Upper lobe of left lung (tissue), 6 donors: ENCODE measurements at places on chromosomes 6 and 20. TPM values are rescaled to one million over a fixed set of nuclear protein-coding genes. Genes with fewer than 3 reads are reported as not detected.
A peak's percentile ranks its signal among the peaks of the same experiment; 100 is the strongest.

DNA sequence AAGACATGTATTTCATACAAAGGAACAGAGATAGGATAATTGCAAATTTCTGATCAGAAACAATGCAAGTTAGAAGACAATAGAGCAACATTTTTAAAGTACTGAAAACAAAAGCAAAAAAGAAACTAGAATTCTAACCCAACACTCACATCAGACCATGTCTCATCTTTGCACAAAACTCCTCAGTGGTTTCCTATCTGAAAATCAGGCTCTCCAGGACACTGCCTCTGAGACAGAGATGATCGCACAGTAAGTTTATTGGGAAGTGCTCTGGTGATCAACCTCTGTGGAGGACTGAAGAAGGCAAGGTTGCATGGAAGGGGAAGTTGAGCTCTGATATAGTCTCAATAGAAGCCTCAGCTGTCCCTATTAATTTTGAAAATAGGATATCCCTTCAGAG is 2.3 kb upstream of the TTBK1 start:
- no peak for DNase-seq

Gene DOK5
- total RNA-seq = not detected

Gene CST5
- not detected for total RNA-seq

Gene RSPO3
- 1.5 TPM for total RNA-seq

GRCh38 chr6:22119500-22119899 is 177.3 kb downstream of the PRL start:
- no peak for DNase-seq

- DNase-seq = no peak
Measured at GRCh38 chr6:35500782-35501181, 3.9 kb upstream of the TEAD3 start.

- no peak for DNase-seq
Measured at GRCh38 chr20:12270863-12271262, 353.2 kb downstream of the BTBD3 start.

GRCh38 chr20:618980-619379 is 8.9 kb upstream of the TCF15 start:
- DNase-seq = no peak

GRCh38 chr6:146542881-146543210 is 787 bp upstream of the RAB32 start:
- DNase-seq = no peak

Gene TM9SF4
- 26.7 TPM for total RNA-seq

- no peak for DNase-seq
Measured at GRCh38 chr20:4406627-4407026, 315.1 kb upstream of the PRND start.

DNA sequence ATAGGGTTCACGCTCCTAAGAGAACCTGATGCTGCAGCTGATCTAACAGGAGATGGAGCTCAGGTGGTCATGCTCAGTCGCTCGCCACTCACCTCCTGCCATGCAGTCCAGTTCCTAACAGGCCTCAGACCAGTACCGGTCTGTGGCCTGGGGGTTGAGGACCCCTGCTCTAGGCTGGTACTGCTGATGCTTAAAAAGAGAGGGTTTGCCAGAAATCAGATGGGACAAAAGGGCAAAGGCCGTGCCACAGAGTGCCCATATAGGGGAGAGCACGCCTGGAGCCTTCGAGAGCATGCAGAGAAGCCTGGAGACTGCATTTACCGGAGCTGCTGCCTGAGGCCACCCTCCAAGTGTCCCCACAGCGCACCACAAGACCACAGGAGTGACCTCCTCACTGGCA is 75.5 kb downstream of the PTPN1 start:
- DNase-seq = no peak

DNA sequence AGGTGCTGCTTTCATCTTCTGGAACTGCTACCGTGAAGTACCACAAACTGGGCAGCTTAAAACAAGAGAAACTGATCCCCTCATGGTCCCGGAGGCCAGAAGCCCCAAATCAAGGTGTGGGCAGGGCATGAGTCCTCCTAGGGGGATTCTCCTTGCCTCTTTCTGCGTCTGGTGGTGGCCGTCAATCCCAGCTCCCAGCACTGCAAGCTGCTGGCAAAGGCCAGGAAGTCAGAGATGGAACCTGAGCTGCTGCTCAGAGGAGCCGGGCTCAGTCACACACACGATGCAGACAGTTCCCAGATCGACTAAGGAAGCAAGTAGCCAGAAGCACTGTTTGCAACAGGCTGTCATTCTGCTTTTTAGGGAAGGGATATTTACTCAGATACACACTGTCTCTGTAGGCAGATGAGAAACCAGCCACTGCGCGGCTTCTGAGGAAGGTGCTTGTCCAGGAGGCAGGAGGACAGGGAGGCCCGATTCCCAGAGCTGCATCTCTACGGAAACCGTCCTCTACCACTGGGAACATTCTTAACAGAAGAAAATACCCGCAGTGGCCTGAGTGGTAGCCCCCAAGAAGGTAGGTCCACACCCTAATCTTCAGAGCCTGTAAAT is 15.5 kb downstream of the BHLHE23 start:
- DNase-seq = no peak

Gene FHL5
- 14.1 TPM for total RNA-seq

Gene MOG
- total RNA-seq = not detected

DNA sequence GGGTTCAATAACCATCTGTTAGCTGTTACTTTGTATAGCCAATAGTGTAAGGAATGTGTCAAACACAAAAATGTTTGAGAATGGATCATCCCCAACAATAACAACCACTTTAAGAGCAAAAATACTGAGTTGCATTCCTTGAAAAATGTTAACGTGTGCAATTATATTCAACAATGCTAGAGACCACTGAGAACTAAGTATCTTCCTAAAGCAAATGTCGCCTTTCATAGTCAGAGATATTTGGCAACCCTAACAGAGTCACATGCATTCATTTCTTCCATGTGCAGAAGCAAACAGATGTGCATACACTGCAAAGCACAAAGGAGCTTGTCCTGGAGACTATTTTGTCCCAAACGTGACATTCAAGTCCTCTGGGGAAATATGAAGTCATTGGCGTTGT is 448.6 kb downstream of the GJA1 start:
- no peak for DNase-seq

DNA sequence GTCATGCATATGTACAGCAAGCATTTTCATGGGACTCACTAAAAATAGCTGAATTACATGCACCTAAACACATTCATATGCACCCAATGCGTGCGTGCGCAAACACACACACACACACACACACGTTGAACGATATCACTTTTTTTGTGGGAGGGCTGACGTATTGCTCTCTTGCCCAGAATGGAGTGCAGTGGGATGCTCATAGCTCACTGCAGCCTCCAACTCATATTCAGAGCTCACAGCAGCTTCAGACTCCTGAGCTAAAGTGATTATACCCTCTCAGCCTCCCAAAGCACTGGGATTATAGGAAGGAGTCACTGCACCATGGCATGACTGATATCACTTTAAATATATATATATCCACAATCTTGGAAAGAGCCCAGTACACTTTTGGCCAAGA is 620.4 kb upstream of the MANEA start:
- no peak for DNase-seq

Gene MAFB
- total RNA-seq = 34.0 TPM

DNA sequence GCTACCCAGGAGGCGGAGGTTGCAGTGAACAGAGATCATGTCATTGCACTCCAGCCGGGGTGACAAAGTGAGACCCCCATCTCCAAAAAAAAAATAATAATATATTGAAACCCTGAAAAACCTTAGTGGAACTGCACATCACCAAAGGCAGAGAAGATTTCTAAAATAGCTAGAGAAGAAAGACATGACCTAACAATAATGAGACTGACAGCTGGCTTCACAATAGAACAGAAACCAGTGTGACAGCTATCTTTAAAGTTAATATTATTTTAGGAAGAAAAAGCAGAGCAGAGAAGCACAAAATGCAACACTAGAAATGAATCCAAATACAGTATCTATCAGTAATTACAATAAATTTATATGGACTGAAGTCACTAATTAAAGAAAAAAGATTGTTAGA is 67.1 kb upstream of the FLRT3 start:
- DNase-seq = no peak

Gene OVOL2
- 36.7 TPM for total RNA-seq

Gene TMC2
- total RNA-seq = 0.22 TPM

DNA sequence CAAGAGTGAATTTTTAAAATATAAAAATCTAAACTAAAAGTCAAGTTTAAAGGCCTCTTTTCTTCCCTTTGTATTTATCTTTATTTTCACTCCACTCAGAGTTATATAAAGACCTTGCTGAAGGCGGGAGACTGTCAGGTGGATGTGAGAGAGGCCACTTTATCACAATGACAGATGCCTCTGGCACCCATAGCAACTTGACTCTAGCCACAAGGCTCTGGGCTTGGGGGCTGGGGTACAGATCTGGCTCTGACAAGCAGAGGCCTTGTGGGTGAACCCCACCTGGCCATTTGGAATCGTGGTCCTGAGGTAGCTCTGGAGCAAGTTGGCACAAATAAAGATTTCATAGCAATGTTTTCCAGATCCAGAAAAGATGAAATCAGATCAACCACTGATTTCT is 417.2 kb downstream of the RFPL4B start:
- no peak for DNase-seq

DNA sequence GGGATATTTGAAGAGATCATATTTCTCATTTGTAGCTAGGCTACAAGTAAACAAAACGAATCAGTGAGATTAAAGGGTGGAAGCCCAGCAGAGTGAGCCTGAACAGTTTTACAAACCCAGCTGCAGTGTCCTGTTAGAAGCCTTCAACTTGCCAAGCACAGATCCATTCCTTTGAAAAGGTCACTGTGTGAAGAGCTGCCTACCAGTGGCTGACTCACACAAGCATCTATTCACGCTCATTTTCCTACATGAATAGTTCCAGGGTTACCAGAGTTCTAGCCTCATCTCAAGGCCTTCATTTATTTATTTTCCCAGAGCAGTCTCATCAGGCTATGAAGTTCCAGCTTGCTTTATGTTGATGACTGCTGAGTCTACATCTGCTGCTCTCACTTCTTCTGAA is 25.7 kb upstream of the MLIP start:
- no peak for DNase-seq

- no peak for DNase-seq
Measured at GRCh38 chr20:44495257-44495656, 19.6 kb downstream of the TTPAL start.

Gene PSORS1C2
- not detected for total RNA-seq

DNA sequence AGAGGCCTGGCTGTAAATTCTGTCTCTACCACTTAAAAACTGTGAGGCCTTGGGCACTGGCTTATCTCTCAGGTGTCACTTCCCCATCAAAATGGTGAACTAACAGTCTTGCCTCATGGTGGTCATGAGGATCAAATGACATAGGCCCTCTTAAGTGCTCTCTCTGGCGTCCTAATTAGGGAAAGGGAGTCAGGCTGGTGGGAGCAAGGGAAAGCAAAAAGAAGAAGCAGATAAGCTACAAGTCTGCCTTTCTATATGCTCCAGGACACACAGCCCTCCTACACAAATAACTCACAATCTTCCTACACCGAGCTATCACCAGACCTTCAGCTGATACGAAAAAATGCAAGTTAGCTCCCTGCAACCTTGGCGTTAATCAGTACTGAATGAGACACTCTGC is 19.5 kb upstream of the SLC22A16 start:
- no peak for DNase-seq

DNA sequence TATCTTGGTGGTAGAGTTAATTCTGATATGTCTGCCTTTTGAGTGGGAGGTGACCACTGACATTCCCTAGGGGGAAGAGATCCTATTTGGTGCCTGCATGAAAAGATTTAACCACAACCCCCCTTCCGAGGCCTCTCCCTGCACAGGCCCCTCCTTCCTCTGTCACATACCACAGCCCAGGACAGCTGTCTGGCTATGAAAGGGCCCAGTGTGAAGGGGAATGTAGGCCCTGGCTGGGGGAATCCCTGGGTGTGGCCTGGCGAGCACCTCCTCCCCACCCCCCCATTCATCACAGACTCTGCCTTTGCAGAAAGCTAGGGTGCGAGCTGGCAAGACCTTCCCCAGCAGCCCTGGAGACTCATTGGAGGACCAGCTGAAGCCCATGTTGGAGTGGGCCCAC is 27.4 kb upstream of the MAPRE1 start:
- DNase-seq = no peak

GRCh38 chr20:32456869-32457478 is 98.8 kb downstream of the ASXL1 start:
- DNase-seq = no peak

DNA sequence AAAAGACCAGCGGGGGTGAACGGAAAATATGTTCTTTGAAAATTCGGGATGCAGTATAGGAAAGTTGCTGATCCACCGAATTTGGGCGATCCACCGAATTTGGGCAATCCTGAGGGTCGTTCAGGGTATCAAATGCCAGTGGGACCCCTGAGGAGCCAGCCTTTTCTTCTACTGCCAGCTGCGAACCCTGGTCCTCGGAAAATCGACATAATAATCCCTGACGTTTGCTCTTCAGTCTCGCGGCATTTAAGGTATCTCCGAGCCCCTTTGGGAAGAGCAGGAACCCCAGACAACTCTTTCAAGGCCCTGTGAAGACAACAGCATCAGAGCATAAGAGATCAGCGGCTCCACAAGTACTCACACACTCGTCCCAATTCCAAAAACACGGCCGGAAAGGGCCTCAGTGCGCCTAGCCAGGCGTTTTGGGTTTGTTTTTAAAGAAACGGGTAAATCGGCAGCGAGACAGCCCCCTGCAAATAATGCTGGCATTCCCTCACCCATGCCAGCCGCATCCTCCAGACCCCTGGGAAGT is 1.0 kb downstream of the SIM1 start:
- no peak for DNase-seq

Gene HCRTR2
- total RNA-seq = not detected

GRCh38 chr6:85452441-85452881 is 2.6 kb downstream of the NT5E start:
- DNase-seq = no peak

Gene RAET1E
- total RNA-seq = 1.4 TPM

DNA sequence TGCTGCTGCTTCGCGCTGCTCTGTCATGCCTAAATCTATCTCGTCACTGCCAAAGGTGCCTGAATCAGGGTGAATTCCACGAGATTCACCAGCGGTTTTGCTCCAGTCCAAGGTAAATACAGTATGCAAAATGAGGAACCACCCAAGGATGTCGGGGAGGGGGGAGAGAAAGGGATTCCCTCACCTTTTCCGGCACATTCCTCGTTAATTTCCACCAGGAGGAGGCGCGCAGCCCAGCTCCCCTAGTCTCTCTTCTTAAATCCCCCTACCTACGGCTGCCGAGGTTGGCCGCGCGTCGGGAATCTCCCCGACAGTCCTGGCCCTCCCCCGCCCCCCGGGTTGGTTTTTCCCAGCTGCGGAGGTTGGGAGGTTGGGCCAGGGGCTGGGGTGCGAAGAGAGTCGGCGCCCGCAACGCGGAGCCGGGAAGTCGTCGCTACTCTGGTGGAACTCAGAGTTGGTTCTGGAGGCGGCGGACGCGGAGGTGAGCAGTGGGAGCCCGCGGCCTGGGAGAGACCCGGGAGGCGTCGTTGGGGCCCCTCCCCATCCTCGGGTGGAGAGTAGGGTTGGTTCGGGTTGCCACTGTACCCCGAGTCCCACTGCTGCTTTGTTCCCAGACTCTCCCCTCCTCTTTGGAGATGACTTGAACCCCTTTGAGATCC is at the start of gene TPBG:
Gene TPBG (plus strand): TSS at position 390 of the 659 bp plus-strand sequence. CDS start 1,145 bp downstream, outside the sequence.
- DNase-seq = peak; percentile 88
